ENCODE measurements at places on chromosomes 1 and 21. TPM values are rescaled to one million over a fixed set of nuclear protein-coding genes. Genes with fewer than 3 reads are reported as not detected.

- no peak overlapping the region for H3K27ac ChIP-seq
- H3K4me1 ChIP-seq, result no peaks in the 10 kb centered on the region
- H3K4me3 ChIP-seq, result no peak overlapping the region
- 0 out of 2 replicates have a peak, but pooled peaks cover 2% of the 10 kb centered on the region for H3K27me3 ChIP-seq
Observed at GRCh38 chr1:217322834-217323233, 308.1 kb downstream of the GPATCH2 start.

CD52 gene
- not detected for total RNA-seq

DNA sequence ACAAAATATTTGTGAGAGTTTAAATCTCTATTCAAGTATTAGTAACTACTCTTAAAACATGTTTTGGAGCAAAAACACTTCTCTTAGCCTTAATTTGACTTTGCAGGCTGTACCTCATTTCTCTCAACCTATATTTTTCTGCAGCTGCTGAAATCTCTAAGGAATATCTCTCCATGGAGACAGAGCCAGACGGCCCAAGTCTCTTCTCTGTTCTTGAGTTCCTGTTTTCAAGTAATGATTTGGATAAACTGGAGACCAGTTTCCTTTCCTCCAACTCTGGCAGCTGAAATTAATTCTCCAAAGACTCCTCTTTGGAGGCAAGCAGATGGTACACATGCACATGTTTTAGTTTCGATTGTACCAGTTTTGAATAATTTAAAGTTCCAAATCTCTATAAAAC is 659.7 kb upstream of the NEGR1 start:
- H3K27me3 ChIP-seq, result no peaks in the 10 kb centered on the region
- no peak overlapping the region for H3K4me3 ChIP-seq
- H3K27ac ChIP-seq, result no peak overlapping the region
- no peaks in the 10 kb centered on the region for H3K36me3 ChIP-seq

DNA sequence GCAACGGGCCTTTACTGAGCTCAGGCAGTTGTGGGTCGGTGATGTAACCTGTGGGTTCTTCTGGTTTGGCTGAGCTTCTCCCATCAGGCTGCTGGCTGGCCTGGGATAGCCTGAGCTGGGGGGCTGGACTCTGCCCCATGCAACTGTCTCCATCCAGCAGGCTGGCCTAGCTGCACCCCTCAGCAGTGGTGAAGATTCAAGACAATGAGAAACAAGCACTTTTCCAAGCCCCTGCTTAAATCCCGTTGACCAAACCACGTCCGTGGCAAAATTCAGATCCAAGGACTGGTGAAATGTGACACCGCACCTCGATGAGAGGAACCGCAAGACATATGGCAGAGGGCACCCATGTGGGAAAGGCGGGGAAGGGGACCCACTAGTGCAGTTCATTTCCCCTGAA is 25.6 kb downstream of the PRSS38 start:
- H3K4me1 ChIP-seq, result no peaks in the 10 kb centered on the region
- no peak overlapping the region for H3K4me3 ChIP-seq
- no peaks in the 10 kb centered on the region for H3K27me3 ChIP-seq
- H3K27ac ChIP-seq, result no peak overlapping the region
- H3K36me3 ChIP-seq, result no peaks in the 10 kb centered on the region

GRCh38 chr1:215887627-215888026 is 320.5 kb downstream of the KCTD3 start:
- no peak for DNase-seq
- H3K4me1 ChIP-seq, result no peaks in the 10 kb centered on the region
- no peak overlapping the region for H3K27ac ChIP-seq
- no peaks in the 10 kb centered on the region for H3K36me3 ChIP-seq
- H3K27me3 ChIP-seq, result 0 out of 2 replicates have a peak, but pooled peaks cover 4% of the 10 kb centered on the region
- H3K4me3 ChIP-seq, result no peak overlapping the region

TMEM35B gene
- total RNA-seq, result 33.0 TPM

DNA sequence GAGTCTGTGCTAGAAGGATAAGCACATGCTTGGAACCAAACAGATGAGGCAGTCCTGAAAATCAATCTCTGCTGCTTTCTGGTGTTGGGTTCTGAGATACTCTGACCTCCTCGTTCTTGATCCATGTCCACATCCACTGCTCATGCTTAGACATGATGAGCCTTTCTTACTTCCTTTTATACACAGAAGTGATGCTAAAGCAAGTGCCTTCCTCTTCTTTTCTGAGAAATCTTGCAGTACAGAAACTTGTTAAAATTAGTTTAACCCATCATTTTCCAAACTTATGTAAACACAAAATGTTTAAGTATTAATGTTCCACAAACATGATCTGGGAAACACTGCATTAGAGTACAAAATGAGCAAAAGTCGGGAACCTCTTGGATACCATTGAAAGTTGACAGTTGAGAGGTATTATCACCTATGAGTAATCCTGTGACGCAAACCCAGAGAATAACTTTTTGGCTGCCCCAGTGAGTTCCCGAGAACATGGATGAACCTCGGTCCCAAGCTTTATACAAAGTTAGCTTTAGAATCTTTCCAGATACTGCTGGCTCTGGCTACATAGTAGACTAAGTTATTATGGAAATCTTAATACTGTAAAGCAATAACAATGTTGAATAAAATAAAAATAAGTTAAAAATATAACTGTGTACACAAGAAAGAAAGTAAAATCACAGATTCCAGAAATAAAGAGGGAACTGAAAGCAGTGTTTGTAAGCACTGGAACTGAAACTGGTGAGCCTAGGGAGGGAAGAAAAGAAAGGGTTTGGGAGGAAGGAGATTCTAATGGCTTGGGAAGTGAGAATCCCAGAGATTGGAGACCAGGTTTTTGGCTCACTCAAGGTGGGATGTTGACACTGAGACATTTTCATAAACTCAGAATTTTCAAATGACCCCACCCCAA is 429.3 kb upstream of the RUNX1 start:
- no peak overlapping the region for H3K4me3 ChIP-seq
- DNase-seq, result no peak
- H3K36me3 ChIP-seq, result no peaks in the 10 kb centered on the region
- H3K27me3 ChIP-seq, result no peaks in the 10 kb centered on the region
- peaks cover 44% of the 10 kb centered on the region for H3K4me1 ChIP-seq

DNA sequence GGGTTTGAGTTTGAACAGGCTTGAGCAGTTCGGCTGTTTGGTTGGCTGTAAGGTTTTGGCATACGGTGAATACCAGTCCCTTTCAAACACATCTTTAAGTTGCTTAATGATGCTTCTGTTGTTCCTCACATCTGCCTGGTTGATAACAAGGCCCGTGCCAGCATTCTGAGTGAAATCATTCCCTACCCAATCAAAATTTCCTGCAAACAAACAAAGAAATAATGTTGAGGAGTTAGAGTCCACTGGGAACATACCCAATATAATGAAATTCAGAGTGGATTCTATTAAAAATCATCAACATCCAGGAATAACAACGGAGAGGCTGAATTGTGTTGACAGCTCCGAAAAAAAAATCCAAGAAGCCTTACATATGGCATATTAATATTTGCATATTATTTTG is 91.0 kb upstream of the MAP1LC3C start:
- H3K4me1 ChIP-seq, result no peaks in the 10 kb centered on the region
- no peaks in the 10 kb centered on the region for H3K36me3 ChIP-seq
- H3K27ac ChIP-seq, result no peak overlapping the region
- H3K27me3 ChIP-seq, result peaks cover 9% of the 10 kb centered on the region

- peaks cover 33% of the 10 kb centered on the region for H3K4me1 ChIP-seq
- H3K4me3 ChIP-seq, result no peak overlapping the region
- H3K27ac ChIP-seq, result peak overlapping the region; percentile 99
Observed at GRCh38 chr1:171219346-171220080, 28.8 kb upstream of the FMO1 start.
